ENCODE measurements at places on chromosomes 5 and 9.

- DNase-seq, result no peak
These were observed 6.9 kb upstream of the PDCL start for GRCh38 chr9:122835313-122835731.

DNA sequence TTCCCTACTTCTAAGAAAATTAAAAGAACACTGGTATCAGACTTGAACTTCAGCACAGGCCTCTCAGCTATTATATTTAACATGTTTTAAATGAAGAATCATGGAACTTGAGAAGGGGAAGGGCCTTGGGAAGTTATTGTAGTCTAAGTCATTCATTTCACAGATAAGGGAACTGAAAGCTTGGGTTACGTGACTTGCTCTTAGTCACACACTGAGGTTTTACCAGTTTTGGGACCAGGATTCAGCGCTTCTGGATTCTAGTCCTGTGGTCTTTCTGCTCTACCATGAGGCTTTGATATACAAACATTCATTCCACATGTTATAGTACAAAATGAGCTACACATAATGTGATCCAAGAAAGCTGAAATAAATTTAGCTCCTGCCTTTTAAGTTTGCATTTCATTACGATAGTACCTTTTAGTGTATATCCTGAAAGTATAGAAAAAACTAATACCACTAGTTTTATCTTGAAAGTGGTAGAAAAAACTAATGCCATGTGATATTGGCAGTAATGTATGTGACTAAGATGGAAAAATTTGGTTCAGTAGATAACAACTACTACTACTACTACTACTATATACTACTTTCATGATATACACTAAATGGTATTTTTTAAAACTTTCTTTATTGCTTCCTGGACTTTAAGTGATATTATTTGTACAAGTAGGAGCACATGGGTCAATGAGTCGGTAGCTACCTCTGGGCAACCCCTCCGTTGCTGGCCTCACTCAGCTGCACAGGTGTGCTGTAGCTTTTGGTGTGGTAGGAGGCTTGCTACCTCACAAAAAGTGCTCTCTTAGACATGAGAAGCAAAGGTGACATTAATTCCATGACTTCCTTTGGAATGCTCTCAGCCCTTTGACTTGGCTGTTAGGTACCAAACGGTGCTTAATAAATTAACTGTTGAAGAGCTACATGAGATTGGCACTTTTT is 40.7 kb downstream of the F2RL2 start:
- DNase-seq, result no peak

GRCh38 chr5:174581479-174581878 is 142.9 kb upstream of the MSX2 start:
- DNase-seq, result no peak

DNA sequence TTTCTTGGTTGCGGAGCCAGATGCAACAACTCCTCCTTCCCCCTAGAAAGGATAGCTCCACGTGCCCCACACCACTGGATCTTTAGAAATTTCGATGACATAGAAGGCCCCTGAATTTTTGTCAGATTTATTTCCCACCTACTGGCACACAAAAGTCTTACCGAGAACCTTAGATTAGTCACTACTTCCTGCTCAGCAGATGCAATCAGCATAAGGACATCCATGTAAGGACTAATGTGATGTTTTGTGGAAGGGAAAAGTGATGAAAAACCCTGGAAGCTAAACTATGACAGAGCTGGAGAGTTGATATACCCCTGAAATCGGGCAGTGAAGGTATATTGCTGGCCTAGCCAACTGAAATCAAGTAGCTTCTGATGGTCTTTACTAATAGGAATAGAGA is 125.5 kb upstream of the NFIL3 start:
- no peak for DNase-seq

DNA sequence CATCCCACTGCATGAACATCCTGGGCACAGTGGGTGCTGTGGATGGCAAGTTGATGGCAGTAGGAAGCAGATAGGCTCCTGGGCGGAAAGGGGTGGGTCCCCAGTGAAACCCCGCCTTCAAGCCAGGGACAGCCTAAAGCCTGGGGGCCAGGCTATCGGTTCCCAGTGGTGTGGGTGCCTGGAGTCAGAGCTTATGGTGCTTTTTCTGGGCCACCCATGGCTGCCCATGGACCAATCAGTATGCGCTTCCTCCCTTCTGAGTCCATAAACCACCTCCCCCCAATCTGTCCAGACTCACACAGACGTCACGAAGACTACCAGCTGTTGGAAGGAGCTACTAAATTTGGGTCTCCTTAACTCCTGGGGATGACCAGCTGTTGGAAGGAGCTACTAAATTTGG is 17.5 kb upstream of the ECPAS start:
- no peak for DNase-seq

DNA sequence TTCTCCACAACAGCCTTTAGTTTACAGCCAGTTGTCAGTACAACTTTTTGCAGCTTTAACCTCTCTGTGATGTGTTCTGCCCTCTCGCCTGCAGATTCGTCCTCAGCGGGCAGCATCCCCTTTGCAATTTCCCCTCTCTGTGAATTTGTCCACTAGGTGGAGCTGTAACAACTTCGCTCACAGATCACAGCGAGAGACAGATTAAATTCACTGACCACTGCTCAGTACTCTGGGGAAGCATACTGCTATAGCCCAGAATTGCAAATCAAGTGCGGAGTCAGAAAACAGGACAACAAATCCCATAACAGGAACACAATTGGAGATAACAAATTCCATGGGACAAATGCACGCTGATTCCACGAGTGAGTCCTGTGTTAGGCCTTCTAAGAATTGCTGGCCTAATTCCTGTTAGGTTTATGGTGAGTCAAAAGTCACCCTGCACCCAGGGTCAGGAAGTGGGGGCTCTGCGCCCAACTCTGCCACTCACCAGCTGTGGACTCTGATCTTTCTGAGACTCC is 2124.9 kb downstream of the MAT2B start:
- no peak for DNase-seq

DNA sequence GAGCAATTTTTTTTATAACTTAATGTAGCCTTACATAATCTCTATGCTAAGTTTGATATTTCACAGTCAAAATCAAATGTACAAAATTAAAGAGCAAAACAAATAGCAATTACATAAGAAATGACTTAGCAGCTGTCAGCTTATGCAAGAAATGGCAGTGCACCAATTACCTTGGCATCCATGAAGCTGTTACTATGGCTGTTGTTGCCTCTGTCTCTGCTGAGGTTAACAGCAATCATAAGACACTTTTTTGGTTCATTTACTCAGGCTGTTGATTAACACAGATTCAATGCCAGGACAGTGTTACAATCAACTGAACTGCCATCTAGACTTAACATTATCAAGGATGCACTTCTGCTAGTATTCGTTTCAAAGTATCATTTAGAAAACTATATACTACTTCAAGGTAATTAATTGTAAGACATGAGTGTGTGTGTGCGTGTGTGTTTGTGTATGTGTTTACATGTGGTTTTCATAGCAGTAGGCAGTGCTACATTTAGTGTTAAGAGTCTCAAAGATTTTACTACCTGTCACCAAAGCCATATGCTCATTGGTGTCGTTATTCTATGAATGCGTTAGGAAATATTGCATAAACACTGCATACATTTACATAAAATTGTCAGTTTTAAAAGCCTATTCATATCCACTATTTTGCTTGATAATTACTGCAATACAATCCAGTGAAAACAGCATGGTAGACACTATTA is 1084.2 kb upstream of the COX7C start:
- no peak for DNase-seq

- no peak for DNase-seq
These were observed 42.1 kb downstream of the GABRA1 start for GRCh38 chr5:161889971-161890370.

- DNase-seq, result no peak
These were observed 49.8 kb downstream of the DBH start for GRCh38 chr9:133685653-133686609.

- no peak for DNase-seq
These were observed 609.4 kb downstream of the MTRR start for GRCh38 chr5:8478326-8478725.

- DNase-seq, result no peak
These were observed 34.1 kb downstream of the PRRC1 start for GRCh38 chr5:127551410-127552041.

DNA sequence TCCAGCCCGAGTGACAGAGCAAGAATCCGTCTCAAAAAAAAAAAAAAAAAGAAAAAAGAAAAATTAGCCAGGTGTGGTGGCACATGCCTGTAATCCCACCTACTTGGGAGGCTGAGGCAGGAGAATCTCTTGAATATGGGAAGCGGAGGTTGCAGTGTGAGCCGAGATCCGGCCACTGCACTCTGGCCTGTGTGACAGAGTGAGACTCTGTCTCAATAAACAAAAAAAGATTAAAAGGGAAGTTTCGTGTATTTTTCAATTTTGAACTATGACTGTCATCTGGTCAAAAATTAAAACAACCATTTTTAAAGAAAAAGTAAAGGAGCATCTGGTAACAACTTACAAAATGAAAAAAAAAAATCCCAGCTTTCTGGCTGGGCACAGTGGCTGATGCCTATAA is 36.3 kb upstream of the PLIN2 start:
- no peak for DNase-seq

DNA sequence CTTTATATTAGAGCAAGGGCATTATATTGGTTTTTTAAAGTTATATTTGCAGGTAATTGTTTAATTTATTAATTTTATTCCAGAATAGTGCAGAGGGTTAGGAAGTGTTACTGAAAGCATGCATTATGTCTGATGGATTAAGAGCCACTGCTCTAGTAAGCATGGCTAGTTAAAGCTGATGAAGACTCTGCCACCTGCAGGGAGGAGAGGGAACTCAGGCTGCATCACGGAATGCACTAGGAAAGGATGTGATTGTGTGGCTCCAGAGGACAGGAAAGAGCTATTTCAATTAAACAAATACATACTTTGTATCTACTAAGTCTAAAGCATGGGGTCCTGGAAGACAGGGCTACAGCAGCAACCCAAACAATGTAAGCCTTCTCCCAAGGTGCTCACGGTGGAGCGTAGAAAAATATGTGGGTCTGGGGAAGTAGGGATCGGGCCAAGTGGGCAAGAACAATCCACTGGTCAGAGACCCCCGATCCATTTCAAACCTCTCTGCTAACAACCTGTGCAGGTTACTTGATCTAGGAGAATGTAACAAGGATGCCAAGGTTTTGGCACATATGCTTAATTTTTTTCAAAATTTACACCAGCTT is 15.3 kb upstream of the GRXCR2 start:
- no peak for DNase-seq

DNA sequence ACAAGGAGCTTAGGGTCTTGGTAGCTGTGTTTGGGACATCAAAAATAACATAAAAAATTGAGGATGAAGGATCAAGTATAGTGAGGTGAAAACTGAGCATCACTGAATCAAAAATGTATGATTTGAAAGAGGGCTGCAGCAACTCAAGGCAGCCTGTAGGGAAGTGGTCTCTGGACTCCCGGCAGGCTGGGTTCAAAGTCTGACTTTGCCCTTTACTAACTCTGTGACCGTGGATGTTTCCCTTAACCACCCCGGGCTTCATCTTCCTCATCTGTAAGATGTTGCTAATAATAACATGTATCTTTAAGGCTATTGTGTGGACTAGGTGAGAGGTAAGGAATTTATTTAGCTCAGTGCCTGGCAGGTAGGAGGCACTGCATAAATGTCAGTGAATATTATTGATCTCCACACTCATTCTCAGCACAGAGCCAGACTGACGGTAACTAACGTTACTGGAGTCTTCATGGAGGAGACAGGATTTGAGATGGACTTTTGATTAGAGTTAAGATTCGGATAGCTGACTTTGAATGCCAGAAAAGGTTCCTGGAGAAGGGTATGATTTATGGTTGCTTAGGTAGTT is 367.3 kb downstream of the NDUFS4 start:
- DNase-seq, result no peak

DNA sequence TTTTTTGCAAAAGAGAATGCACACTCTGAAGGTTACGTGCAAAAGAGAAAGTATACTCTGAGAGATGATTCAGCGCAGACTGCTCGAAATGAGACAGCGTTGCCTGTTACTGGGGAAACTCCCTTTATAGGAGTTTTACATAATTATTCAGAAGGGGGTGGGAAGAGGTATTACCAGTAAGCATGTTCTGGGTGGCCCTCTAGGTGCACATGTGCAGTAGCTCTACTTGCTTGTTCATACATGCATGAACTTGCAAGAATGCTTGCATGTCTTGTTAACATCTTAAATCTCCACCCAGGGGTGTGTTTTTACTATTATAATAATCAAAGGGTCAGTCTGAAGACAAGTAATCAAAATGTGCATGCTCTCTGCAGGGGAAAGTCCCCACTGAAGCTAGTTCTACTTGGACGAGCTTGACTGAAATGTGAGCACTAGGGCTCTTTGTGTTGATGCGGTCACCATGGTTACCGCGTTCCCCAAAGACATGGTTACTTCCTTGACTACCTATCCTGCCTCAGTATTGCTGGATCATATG is 75.5 kb downstream of the SGCD start:
- DNase-seq, result no peak

- no peak for DNase-seq
These were observed 27.8 kb upstream of the SLC6A19 start for GRCh38 chr5:1173485-1174070.

Measured in stimulated activated CD4-positive, alpha-beta T cell treated with anti-CD3 and anti-CD28 coated beads, TNF-alpha, amount 100 ng/mL, for 1 hour (primary cell).